ENCODE measurements at places on chromosomes 5 and 9.

DNA sequence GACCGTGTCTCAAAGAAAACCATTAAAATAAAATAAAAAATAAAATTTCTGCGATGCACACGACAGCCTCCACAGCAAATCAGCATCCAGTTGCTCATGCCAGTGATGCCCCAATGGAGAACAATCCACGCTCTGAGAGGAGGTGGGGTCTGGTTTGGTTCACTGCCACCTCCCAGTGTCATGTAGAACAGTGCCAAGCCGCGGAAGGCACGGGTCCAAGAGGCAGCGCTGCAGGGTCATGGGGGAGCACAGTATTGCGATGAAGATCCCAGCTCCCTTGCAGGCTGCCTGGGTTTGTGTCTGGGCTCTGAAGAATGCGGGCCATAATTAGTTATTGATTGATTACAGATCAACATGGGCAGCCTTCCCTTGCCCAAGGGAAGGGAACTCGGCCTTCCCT, 6.1 kb upstream of the CACFD1 start:
- no peak for DNase-seq

GRCh38 chr5:74579215-74579614, 61.3 kb downstream of the ENC1 start:
- no peak for DNase-seq

DNA sequence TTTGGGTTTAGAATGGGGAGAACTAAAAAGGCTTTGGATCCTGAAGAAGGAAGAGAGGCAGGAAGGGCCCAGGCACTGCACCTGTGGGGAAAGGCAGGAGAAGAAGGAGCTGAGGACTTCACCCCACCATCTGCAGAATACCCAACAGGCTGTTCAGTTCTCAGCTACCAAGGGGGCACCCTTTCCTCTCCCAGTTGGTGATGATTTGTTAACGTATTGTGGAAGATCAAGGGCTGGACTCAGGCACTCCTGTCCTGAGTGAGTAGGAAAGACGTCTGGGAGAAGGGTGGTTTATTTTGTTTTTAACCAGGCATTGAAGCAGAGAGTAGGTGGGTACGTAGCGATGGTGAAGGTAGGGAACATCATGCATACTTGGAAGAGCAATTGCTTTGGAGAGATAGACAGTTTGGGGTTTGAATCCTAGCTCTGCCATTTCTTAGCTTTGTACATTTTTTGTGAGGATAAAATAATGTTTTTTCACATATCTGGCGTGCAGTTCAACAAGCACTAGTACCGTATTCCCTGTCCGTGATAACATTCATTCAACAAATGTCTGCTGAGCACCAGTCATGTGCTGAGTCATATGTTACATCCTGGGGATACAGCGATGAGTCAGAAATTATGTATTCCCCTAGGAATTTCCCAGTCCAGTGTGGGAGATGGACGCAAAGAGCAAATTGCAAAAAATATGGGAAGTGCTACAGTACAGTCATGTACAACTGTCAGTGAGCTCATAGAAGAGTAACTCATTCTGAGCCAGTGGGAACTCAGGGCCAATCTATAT, 2.1 kb downstream of the MSANTD3 start:
- DNase-seq: peak; percentile 98

DNA sequence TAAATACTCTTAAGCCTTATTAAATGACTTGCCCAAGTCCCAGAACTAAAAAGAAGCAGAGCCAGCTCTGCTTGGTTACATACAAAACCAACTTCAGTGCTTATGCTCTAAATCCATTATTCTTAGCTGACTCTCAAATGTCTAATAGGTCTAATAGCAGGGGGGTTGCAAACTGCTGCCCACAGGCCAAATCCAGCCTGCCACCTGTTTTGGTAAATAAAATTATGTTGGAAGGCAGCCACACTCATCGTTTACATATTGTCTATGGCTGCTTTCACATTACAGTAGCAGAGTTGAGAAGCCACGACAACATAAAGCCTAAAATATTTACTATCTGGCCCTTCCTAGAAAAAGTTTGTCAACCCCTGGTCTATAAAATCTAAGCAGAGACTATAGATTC, 69.0 kb downstream of the KLHL3 start:
- DNase-seq: no peak

All from BJ (cell line).